ENCODE measurements at places on chromosomes 3 and 15.

DNA sequence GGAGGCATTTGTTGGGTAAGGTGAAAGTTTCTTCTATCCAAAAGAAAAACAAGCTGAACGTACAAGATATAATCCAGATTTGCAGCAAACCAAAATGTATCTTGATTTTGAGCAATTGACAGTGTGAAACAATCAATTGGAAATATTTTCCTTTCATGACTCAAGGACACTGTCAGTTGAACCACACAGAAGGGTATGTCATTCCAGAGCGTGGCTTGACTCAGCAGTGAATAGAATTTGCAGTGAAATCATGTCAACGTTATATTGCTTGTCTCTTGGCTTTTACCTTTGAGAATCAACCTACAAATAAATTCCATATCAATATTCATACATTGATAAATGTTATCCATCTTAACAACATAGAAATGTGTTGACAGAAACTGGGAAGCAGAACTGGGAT is 78.2 kb downstream of the TM2D3 start:
- DNase-seq: no peak

DNA sequence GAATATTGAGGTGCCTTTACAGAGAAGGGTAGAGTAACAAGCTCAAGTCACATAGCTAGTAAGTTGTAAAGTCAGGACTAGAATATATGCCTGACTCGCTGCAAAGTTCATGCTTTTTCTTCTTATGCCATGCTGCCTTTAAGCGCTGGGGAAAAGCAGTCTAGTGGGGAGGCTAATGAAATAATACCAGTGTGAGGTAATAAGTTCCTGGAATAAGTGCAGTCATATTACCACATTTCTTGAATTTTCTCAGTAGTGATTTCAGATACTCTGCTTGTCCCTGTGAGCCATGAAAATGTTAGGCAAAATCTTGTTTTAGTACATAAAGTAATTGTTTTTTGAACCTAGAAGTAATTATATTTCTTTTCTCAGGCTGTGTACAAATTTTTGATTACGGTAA is 71.8 kb downstream of the SYN2 start:
- DNase-seq: no peak

GRCh38 chr3:196063456-196063855 is 18.4 kb downstream of the TFRC start:
- DNase-seq: no peak

- no peak for DNase-seq
These were observed 23.7 kb downstream of the LRRK1 start for GRCh38 chr15:100942656-100943425.

DNA sequence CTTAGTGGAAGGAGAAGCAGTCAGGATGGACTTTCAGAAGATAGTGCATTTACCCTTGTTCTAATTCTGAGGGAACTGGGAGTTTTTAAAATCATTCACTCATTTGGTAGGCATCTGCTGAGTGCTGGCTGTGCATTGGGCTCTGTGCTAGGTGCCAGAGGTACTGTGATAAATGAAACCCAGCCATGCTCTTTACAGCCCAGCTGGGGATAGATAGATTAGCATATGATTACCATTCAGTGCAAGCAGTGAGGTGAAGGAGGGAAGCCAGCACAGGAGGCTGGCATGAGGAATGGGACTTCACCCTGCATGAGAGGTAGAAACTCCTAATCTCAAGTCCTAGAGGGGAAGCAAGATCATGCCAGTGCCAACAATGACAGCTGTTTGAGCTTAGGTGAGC is 361.9 kb upstream of the TRIM42 start:
- DNase-seq: no peak

DNA sequence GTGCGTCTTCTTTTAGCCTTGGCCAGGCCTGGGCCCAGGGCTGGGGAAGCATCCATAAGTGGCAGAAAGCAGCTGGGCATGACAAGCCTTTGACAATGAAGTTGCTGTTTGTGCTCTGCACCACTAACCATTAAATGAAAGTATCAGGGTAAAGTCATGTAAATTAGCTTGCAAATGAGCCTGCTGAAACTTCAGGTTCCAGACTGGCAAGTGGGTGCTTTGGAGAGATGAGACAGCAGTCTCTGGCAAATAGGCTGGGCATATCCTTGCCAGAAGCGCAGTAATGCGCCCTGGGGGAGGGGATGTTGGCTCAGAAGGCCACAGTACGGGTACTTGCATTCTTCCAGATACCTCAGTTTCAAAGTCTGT is 40.7 kb downstream of the RAB6B start:
- no peak for DNase-seq

DNA sequence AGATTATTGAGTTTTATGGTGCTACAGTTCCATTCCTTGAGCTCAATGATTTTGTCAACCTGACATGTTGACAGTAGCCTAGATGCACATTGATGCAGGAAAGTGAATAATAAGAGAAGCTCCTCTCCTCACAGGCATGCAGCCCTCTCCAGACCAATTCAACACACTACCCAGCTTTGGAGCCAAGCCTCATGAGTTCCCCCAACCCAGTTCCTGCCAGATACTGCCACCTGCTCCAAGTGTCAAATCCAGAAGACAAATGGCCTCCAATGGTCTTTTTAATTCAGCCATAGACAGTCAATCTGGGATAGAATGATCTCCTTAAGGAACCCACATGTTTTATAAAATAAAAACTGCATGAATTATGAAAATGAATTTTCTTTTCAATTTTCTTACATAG is 83.7 kb upstream of the ARHGEF3 start:
- DNase-seq: no peak

- no peak for DNase-seq
These were observed 52.6 kb upstream of the ATP11B start for GRCh38 chr3:182740710-182741109.

GRCh38 chr3:78712941-78713340 is 1054.9 kb downstream of the ROBO1 start:
- no peak for DNase-seq

- no peak for DNase-seq
These were observed 46.5 kb upstream of the FSTL1 start for GRCh38 chr3:120497336-120497735.
